ENCODE measurements at places on chromosomes 3 and 15.

DNA sequence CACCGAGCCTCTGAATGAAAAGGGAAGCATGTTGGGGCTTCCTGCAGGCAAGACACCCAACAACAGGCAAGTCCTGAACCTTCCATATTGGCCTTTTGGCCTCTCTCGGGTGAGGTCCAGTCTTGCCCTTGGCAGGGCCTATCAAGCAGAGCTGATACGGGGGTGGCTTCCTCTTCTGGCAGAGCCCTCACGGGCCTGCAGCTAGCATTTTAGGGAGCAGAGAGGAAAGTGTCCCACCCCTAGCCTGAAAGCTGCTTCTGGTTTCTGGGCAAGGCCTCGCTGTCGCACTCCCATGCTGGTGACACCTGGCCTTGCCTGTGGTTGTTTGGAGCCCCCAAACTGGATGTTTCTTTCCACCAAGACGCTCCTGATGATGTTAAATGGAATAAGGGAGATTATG lies 31.8 kb upstream of the CTSH start:
- no peak for DNase-seq

- no peak for DNase-seq
Measured at GRCh38 chr3:136885357-136886213, 23.6 kb downstream of the NCK1 start.

GRCh38 chr15:60054472-60054871 lies 50.4 kb downstream of the FOXB1 start:
- DNase-seq = no peak

GRCh38 chr3:188531210-188531609 lies 377.3 kb downstream of the LPP start:
- DNase-seq = no peak

DNA sequence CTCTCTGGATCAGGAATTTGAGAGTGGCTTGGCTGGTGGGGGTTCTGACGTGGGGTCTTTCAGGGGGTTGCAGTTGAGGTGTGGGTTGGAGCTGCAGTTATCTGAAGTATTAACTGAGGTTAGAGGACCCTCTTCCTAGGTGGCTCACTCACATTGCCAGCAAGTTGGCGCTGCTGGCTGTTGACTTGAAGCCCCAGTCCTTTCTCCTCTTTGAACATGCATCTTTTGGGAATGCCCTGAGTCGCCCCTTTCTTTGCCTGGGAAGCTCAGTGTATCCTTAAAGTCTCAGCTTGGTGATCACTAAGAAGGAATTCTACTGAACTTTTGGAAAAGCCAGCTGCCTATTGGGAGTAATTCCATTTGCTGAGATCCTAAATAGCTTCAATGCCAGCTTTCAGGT lies 13.0 kb upstream of the AMOTL2 start:
- DNase-seq = no peak

DNA sequence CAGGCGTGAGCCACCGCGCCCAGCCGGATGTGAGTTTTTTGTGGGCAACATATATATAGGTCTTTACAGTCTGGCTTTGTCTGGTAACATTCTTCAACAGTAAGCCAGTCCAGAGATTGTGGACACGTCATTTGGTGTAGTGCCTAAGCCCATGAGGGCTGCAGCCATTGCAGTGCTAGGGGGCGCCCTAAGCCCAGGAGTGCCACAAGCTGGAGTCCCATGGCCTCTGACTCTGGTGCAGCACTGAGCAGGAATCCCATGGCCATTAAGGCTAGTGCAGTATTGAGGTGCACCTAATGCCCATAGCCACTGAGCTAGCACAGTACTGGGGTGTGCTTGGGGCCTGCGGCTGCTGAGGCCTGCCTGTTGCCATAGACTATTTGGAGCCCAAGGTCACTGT lies 136.4 kb upstream of the NDN start:
- DNase-seq = no peak

DNA sequence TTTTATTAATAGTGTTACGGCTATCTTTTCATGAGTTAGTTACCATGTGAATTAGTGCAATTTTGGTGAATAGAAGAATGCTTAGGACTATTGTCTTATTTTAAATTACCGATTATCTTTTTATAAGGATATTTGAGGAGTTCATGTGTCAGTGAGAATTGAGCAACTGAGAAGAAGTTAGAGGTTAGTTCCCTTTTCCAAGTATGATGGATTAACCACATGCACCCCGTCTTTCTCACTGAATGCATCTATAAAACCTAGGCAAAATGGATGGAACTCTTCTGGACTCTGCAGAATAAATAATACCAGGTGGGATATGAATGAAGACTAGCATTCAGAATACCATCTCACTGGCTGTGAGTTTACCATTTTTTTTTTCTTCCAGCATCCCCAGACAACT lies 74.3 kb downstream of the TCF12 start:
- no peak for DNase-seq

- DNase-seq = no peak
Measured at GRCh38 chr3:117235304-117235703, 525.7 kb downstream of the TUSC7 start.

GRCh38 chr15:88115486-88116152 lies 140.9 kb downstream of the NTRK3 start:
- no peak for DNase-seq

GRCh38 chr3:58005669-58006068 lies 2.6 kb upstream of the FLNB start:
- DNase-seq = no peak
